Fibroblast of pulmonary artery (primary cell): ENCODE measurements at places on chromosomes 7 and 10.
A peak's percentile ranks its signal among the peaks of the same experiment; 100 is the strongest.

DNA sequence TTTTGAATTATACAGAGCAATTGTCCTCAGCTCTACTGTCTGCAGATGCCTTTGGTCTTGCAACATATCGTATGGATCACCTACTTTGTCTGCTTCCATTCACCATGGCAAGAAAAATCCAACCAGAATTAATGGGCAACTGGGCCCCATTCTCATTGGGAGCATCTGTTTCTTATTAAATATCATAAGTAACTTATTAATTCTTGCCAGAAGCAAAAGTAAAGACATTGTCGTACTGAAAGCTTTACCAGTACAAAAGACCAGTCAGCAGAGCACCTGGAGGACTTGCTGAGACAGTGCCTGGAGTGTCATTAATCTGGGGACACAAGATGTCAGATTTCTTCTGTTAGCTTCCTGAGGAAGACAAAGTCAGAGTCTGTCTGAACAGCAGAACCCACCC, 404.5 kb downstream of the INHBA start:
- no peak for DNase-seq

GRCh38 chr10:6322805-6323204, 120.1 kb downstream of the PFKFB3 start:
- no peak for DNase-seq

DNA sequence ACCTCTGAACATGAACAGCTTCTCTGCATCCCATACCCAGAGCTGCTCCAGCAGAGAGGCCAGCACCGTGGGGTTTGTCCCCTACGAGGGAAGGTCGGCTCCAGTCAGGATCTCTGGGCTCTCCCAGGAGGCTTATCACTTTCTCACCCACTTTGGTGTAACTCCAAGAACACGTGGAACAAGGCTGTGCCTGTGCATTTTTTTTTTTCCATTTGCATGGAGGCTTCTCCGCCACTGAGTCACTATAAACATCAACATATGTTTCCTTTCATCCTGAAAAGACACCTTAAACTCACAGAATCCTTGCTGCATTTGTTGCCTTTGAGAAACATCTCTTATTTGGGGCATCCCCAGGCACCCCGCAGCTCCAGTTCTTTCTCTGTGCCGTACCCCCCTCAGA, 29.4 kb upstream of the ECHDC3 start:
- DNase-seq = peak; percentile 46

DNA sequence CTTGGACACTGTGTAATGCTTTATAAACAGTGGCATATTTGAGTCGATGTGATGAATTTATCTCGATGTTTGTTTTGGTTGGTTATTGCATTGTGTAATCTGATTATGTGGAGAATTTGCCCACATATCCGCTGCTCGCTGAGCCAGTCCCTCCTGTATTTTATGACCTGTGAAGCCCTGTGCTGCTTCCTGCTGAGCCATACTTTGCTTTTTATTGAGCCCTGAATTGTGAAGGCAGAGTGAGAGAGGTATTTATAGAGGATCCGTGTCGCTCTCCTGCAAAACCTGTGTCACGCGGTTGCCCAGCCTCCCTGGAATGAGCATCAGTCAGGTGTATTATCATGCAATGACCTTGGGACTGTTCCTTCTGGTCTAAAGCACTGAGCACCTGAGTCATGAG, 253.7 kb downstream of the ARHGAP21 start:
- DNase-seq = no peak

GRCh38 chr10:133401981-133402725, 8.2 kb downstream of the MTG1 start:
- DNase-seq = no peak

- no peak for DNase-seq
Observed at GRCh38 chr7:105677817-105678573, 96.7 kb upstream of the EFCAB10 start.

GRCh38 chr7:154927624-154928125, 75.2 kb downstream of the PAXIP1 start:
- peak; percentile 95 for DNase-seq

GRCh38 chr7:48067475-48067874, 21.6 kb upstream of the UPP1 start:
- no peak for DNase-seq

DNA sequence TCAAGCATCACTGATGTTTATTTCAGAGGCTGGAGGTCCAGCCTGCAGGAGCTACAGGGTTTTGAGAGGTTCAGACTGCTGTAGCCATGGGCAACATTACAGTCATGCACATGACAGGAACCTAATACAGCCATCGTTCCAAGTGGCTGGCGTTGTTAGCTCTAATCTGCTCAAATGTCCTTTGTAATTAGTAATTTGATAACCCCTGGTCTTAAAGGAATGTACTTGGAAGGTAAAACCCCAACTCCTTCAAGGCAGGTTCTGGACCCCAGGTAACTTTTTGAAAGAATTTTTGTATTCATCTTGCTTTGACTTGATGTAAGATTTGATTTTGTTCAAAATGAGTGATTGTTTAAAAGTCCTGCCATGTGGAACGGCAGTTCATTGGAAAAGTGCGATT, 34.7 kb upstream of the FOXI2 start:
- DNase-seq = no peak

GRCh38 chr10:9069136-9069535, 1014.6 kb downstream of the GATA3 start:
- DNase-seq = no peak

DNA sequence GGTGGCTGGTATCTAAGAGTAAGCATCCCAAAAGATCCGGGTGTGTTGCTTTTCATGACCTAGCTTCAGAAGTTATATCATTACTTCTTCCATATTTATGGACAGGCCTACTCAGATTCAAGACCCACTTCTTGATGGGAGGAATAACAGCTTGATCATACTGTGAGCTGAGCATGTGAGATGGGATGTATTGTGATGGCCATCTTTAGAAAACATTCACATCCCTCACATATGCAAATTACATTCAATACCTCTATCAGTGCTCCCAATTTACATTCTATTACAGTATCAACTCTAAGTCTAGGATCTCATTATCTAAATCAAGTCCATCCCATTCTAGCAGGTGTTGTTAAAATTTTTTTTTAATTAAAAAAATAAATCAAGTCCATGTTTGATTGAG, 99.8 kb upstream of the OIT3 start:
- DNase-seq = no peak

DNA sequence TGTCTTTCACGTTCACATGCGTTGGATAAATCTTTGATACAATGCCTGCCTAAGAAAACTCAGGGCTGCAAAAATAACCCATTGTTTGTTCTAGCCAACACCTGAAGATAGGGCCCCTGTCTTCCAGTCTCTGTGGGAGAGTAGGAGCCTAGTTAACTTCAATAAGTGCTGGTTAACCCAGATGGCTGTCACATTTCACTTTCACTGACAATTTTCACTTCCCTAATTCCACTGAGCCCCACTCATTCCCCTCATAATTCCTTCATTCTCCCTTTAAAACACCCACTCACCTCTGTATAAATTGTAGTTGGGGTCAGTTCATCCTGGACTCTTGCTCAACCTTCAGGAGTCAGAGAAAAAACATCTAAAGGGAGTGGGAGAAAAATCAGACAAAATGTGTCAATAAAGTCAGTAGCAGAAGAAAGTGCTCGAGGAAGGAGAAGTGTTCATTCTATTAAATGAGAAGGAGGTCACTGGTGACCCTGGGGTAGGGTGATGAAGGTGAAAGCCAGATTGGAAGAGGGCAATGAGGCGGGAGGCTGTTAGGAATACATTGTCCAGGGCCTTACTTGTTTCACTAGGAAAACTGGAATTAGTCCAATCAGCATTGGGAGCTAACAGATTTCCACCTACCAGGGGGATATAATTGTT, 51.2 kb upstream of the ABI1 start:
- no peak for DNase-seq

- no peak for DNase-seq
Observed at GRCh38 chr10:10530313-10530712, 487.4 kb upstream of the CELF2 start.

- DNase-seq = no peak
Observed at GRCh38 chr7:152144557-152145245, 119.2 kb downstream of the GALNT11 start.
